ENCODE measurements at places on chromosomes 16 and 17.

DNA sequence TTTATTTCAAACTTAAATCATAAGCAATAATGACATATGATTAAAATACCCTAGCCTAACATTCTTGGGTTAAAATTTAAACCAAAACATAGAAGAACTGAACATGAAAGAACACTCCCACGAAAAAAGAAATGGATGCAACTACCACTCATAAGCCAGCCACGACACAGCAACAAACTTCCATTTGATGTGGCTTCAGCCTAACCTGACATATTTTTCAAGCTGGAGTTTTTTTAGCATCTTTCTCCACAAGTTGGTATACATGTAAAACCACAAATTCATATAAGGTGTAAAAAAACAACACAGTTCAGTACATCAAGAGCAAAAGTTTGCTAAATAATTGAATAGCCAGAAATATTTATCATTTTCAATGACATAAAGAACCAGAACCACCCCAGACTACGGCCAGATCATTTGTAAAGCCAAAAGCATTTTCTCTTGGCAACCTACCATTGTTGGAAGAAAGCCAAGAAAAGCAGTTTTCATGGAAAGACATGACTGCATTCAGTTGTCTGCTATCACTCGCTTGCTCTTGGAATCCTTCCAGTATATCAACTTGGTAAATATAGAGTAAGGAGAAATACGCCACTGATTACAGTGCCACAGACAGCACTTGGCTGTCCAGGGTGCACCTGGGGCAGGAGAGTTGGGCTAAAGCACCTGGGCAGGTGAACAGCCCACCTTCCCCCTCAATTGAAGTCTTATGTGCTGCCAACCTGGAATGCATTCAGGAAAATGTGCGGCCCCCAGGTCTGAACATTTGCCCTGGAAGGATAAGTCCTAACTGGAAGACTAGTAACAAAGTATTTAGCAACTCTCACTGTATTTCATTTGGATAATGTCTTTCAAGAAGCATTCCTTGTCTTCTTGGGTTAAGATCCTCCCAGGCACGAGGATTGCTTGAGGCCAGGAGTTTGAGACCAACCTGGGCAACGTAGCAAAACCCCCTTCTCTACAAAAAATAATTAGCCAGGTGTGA lies 60.5 kb downstream of the CREBBP start:
- no peak for DNase-seq

GRCh38 chr17:41687828-41688640 lies 651 bp upstream of the EIF1 start:
- DNase-seq, result peak; percentile 65

DNA sequence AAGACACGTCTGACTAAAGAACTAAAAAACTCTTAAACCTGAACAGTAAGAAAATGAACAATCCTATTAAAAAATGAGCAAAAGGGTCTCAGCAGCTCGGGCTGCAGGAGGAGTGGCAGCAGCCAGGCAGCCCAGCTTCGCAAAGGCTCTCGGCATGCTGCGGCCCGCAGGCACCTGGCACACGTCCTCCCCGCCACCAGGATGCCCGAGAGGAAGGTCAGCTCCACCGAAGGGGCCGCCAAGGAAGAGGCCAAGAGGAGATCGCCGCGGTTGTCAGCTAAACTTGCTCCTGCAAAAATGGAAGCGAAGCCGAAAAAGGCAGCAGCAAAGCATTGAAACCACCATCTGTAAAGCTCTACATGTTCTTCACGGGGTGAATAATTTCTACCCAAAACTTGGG lies 173.5 kb downstream of the BCAS3 start:
- no peak for DNase-seq

DNA sequence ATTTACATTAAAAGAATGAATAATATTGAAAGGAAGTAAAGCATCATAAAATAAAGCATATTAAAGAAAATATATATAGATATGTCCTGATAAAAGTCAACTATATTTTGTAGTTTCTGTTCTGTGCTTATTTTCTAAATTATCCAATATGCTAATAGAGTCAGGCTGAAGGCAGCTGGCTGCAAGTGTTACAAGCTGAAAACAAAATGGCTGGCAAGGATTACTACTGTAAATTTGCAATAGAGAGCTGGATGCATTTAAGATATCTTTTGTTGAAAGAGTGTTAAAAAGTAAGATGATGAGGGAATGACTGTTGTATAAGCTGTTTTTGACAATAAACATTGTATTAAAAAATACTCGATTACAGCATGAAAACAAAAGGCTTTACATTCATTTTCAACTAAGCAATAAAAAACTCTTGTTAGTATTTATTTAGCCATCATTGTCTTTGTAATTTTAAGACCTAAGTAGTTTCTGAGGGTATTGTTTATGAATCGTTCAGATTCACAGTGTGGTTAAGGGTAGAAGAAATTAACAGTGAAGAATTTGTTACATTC lies 76.3 kb downstream of the TANC2 start:
- DNase-seq, result no peak

GRCh38 chr17:73182616-73183310 lies 10.1 kb upstream of the COG1 start:
- no peak for DNase-seq

DNA sequence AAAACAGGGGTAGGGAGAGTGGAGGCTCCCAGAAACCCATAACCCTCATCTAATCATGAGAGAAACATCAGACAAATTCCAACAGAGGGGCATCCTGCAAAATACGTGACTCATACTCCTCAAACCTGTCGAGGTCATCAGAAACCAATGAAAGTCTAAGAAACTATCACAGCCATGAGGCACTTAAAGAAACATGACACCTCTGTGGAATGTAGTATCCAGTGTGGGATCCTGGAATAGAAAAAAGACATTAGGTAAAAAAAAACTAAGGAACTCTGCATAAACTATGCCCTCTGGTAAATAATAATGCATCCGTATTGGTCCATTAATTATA lies 16.4 kb downstream of the CDH5 start:
- DNase-seq, result no peak

- DNase-seq, result no peak
Measured at GRCh38 chr17:83145358-83145738, 65.9 kb downstream of the METRNL start.

DNA sequence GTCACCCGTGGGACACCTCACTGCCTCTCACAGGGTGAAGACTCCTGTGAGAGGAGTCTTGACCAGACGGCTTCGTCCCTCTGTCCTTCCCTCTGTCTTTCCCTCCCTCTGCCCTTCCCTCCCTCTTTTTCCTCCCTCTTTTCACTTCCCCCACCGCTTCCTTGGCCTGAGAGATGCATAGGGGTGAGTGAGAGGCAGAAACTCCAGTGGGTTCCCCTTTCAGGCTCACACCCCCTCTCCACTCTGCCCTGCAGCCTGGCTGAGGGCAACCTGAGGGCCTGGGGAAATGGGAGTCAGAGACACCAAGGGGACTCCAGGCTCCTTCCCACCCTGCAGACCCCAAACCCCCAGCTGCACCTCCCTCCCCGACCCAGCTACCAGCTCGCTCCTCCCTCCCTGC lies 14.6 kb upstream of the KRT17 start:
- no peak for DNase-seq

DNA sequence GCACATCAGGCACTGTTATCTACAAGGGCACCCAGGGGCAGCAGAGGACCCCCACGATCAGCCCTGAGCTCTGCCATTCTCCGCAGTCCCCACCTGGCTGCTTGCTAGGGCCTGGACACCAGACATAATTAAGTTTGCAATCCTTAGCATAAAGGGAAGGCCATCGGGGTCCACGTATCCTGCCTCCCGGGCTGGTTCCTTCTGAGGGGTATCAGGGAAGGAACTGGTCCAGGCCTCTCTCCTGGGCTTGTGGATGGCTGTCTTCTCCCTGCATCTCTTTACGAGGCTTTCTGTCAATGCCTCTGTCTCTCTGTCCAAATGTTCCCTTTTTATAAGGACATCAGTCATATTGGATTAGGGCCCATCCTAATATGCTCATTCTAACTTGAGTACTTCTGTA lies 77.8 kb downstream of the CYLD start:
- no peak for DNase-seq

- DNase-seq, result no peak
Measured at GRCh38 chr16:76634847-76635697, 357.9 kb downstream of the CNTNAP4 start.

- DNase-seq, result peak; percentile 59
Measured at GRCh38 chr16:89565506-89566372, 5.3 kb downstream of the RPL13 start.

DNA sequence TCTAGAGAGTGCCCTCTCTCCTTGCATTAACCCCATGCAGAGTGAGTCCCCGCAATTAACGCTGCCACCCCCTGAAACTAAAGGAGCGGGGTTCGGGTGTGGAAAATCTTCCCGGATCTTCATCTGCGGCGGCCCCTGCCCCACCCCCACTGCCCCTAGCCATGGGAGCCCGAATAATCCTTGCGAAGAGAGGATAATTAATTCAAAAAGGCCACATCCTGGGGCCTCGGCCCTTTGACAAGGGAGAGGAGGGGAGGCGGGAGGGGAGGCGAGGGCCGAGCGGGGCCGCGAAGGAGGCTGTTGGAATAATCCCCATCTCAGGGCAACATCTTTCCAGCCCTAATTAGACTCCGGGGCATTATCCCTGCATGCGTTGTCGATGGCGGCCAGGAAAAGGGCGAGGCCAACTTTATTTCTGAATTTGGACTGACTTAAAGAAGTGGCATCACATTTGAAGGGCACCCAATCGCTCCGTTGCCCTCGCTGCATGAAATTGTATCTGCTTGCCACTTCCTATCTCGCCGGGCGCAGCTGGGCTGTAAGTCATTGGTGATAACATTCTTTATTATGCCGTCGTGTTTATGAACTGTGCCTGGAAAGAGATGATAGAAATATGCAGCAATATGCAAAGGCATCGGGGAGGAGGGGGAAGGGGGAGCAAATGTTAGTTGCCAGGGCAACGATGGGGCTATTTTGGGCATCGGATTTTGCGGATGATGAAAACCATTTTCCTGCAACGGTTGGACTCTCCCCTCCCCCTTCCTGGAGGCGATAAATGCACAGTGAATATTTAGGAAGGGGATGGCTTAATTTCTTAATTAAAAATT lies 387.1 kb upstream of the TNRC6C start:
- peak; percentile 4 for DNase-seq

- no peak for DNase-seq
Measured at GRCh38 chr16:11386054-11386680, 40.9 kb downstream of the RMI2 start.

GRCh38 chr16:1297018-1297696 lies 12.3 kb upstream of the UBE2I start:
- no peak for DNase-seq

- DNase-seq, result no peak
Measured at GRCh38 chr16:56700195-56700594, 17.9 kb downstream of the MT1X start.

DNA sequence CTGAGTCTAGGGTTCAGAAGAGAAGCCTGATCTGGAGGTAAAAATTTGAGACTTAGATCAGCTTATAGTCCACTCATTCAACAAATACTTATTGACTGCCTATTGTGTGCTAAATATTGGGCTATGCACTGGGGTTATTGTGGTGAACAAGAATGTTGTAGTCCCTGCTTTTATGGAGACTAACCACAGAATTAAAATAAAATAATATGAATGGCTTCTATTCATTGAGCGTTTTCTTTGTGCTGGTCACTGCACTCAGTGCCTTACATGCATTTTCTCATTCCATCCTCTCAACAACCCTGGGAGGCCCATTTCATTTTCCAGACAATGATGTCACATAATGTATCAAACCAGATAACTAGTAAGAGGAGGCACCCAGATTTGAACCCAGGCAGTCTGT lies 4.8 kb downstream of the NEK8 start:
- DNase-seq, result no peak

- no peak for DNase-seq
Measured at GRCh38 chr17:16999931-17000625, 28.2 kb upstream of the TNFRSF13B start.

GRCh38 chr16:67039260-67040020 lies 10.5 kb downstream of the CBFB start:
- DNase-seq, result no peak

- DNase-seq, result peak; percentile 48
Measured at GRCh38 chr16:53098526-53099317, 43.9 kb downstream of the CHD9 start.

- DNase-seq, result no peak
Measured at GRCh38 chr17:9108146-9108545, 86.8 kb downstream of the NTN1 start.

DNA sequence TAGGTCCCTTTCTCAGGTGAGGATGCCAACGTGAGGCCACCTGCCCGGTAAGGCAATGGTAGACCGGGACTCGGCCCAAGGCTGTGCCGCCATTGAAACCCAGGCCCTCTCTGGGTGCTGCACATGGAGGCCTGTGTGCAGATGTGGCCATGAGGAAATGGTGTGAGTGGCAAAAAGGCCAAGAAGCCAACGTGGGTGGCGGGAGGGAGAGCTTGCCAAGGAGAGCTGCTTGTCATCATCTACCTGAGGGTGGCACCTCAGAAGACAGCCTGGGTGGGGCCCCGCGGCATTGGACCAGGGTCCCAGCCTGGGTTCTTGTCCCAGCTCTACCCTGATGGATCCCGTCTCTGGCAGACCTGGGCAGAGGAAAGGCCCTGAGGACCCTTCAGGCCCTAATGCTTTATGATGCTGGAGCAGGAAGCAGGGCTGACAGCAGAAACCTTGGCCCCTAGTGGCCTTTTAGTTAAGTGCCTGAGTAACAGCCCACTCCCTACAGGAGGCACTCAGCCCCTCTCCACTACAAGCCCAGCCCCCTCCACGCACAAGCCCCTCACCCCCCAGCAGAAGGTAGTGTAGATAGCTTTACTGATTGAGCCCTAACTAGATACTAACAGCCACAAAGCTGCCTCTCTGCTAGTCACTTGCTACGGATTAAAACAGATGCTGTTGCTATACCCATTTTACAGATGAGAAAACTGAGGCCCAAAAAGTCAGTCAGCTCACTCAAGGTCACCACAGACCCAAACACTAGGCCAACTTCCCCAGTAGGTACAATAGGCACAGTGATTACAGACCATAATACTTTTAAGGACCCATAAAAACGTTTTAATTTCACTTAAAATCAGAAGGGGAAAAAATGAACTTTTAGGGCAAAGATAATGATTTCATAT lies 26.2 kb upstream of the KIFC3 start:
- no peak for DNase-seq

- DNase-seq, result no peak
Measured at GRCh38 chr17:48910370-48910769, 2.2 kb downstream of the UBE2Z start.

DNA sequence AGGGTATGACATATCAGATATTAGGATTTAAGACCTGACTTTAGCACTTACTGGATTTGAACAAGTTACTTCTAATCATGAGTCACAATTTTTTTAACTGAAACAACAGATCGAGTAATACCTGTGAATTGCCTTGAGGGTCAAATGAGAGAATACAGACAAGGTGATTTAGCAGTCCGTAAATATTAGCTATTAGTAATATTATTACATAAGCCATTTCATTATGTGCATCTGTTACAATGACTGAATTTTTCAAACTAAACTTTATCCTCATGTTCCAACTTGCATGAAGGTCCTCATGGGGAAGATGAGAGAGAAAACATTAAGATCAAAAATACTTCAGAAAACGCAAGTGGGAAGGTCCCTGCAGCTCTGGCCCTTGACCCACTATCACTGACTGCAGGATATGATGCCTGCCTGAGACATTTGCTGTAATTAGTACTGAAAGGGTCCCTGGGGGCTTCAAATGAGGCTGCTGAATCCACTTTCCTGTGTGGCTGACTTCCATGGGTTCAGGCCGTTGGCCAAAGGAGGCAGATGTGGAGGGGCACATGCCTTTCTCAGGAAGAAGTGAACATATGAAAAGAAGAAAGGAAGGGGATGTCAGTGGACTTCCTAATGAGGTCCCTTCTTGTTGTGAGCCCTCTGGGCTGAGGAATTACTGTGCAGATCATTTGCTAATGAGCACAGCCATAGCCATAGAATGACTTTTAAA lies 441.7 kb downstream of the CDH11 start:
- DNase-seq, result no peak

- DNase-seq, result no peak
Measured at GRCh38 chr17:77160091-77160874, 19.5 kb downstream of the SEC14L1 start.

GRCh38 chr17:63819131-63819530 lies 8.1 kb upstream of the PSMC5 start:
- DNase-seq, result no peak
